ENCODE measurements at places on chromosomes 2 and 18.

GRCh38 chr2:74498500-74499266 lies 720 bp downstream of the LBX2 start:
- no peak for DNase-seq

DNA sequence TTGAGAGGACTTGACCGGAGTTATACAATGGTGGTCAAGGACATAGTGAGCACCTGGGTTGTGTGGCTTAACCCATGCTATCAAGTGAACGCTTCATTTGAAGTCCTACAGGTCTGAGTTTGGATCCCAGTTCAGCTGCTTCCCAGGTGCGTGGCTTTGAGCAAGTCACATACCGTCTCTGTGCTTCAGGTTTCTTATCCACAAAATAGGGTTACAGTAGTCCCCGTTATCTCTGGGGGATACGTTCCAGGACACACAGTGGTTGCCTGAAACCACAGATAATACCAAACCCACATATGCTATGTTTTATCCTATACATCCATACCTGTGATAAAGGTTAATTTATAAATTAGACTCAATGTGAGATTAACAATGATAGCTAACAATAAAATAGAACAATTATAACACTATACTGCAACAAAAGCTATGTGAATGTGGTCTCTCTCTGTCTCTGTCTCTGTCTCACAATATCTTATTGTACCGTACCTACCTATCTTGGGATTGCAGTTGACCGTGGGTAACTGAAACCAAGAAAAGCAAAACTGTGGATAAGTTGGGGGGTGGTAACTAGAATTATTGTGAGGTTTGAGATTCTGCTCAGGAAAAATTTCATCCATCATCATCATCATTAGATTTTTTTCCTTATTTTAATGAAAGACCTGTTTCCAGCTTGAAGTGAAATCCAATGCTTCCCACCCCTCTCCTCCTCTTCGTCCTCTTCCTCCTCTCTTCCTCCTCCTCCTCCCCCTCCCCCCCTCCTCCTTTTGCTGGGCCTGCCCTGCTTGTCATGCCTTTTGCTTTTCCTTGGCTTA lies 22.7 kb downstream of the LBH start:
- DNase-seq = no peak

DNA sequence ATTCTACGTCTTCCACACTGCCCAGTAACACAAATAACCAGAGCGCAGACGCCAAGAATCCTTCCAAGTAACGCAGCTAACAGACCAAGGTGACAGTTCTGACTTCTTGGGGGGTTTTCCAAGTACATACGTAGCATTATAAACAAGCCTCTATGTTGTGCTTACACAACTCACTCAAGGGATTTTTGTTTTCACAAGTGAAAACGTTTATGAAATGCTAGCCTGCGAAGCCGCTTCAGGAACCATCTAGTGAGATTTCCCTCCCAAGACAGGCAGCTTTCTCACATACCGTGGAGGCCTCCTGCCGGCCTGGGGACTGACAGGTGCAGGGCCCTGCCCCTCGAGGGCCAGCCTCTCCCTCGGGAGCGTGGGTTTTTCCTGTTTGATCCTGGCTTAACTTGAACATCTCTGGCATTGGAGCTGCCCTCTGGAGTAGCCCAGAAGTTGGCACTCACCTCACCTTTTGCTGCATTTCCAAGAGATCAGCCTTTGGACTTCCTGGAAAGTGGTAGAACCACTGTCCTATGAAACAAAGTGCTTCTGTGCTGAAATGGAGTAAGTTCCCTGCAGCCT lies 151.1 kb downstream of the MBP start:
- no peak for DNase-seq

- no peak for DNase-seq
Measured at GRCh38 chr18:12306752-12307700, 1.0 kb upstream of the TUBB6 start.

GRCh38 chr2:176656776-176657140 lies 387.5 kb downstream of the MTX2 start:
- DNase-seq = no peak

Measured in stimulated activated CD4-positive, alpha-beta T cell treated with anti-CD3 and anti-CD28 coated beads, Interleukin-4, amount 100 ng/mL, for 1 hour (primary cell).